WTC11 (cell line): ENCODE measurements at places on chromosomes 2 and 18.

GRCh38 chr2:196399096-196399495 is 227.7 kb upstream of the STK17B start:
- DNase-seq, result no peak

- no peak for DNase-seq
These were observed 262.4 kb downstream of the MTX2 start for GRCh38 chr2:176531608-176532007.

DNA sequence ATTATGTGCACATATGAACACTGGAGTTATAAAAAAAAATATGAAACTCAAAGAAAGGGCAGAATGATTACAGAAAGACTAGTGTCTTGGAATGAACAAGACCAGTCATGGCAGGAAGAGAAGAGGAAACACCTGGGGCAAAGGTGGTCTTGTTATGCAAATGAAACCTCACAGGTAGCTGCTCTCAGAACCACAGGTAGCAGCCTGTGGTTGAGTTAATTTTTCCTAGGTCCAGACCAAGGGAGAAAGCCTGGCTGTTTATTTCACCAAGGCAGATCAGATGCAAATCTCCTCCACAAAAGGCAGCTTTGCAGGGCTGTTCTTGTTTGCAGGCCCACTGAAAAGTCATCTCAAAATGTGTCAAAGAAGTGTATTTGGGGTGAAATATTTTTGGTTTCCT is 785.8 kb downstream of the RNF144A start:
- DNase-seq, result no peak

DNA sequence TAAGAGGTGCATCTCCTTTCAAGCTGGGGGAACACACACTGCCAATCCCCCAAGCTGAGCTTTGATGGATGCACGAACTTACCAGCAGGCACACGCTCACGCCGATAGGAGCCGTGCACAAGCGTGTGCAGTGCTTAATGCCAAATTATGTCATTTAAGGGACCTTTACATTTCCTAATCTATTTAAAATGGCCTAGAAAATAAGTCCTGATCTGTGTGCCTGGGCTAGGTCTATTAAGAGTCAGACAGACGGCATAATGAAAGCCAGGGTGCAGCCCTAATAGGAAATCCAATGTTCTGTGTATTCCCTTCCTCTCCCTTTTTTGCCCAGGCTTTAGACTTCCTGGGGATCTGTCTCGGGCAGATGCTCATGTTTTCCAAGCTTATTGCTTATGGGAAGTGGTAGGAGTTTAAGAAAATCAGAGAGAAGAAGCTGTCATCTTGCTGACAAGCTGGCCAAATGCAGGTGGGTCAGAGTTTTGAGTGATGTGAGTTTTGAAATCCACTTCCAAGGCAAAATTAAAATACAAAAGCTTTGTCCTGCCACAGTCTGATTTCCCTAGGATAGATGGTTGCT is 142.6 kb downstream of the MYT1L start:
- no peak for DNase-seq

GRCh38 chr2:64243081-64244036 is 99.1 kb upstream of the PELI1 start:
- no peak for DNase-seq

- DNase-seq, result no peak
These were observed 206.1 kb downstream of the TFCP2L1 start for GRCh38 chr2:121078899-121079298.

- no peak for DNase-seq
These were observed 298.1 kb downstream of the CBLN2 start for GRCh38 chr18:72246076-72246475.

DNA sequence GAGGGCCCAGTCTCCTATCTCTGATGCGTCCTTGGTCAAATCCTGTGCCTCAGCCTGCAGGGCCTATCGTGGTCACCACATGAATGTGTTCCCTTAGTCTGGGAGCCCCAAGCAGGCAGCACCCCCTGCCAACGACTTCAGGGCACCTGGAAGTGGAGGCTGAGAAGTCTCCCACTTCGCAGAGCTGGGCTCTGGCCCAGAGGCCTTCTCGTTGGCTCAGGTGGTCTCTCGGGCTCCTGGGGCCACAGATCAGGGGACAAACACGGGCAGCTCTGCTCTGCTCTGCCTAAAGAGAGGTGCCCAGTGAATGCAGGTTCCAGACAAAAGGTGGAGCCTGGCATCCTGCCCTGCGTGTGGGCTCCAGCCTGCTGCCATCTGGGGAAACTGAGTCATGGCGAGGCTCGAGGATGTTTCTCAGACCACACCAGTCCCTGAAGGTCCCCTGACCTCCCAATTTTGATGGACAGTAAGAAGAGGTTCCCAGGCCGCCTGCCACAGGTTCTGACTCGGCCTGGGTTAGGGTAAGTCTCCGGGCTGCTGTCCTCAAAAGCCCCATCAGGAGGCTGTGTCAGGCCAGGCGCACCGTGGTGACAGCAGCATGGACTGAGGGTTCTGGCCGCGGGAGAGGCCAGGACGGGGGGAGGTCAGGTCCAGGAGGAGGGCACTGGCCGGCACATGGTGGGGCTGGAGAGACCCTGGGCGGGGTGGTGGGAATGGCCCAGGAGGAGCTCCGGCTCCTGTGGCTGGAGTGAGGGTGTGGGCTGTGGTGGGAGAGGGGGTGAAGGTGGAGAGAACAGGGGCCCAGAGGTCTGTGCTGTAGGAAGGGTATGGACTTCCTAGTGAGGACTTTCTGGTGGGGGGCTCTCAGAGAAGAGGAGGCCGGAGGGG is 1.4 kb upstream of the TEKT4 start:
- DNase-seq, result no peak

GRCh38 chr18:1604751-1605150 is 700.1 kb downstream of the ADCYAP1 start:
- DNase-seq, result no peak

GRCh38 chr2:10000541-10000940 is 42.8 kb upstream of the KLF11 start:
- DNase-seq, result no peak

DNA sequence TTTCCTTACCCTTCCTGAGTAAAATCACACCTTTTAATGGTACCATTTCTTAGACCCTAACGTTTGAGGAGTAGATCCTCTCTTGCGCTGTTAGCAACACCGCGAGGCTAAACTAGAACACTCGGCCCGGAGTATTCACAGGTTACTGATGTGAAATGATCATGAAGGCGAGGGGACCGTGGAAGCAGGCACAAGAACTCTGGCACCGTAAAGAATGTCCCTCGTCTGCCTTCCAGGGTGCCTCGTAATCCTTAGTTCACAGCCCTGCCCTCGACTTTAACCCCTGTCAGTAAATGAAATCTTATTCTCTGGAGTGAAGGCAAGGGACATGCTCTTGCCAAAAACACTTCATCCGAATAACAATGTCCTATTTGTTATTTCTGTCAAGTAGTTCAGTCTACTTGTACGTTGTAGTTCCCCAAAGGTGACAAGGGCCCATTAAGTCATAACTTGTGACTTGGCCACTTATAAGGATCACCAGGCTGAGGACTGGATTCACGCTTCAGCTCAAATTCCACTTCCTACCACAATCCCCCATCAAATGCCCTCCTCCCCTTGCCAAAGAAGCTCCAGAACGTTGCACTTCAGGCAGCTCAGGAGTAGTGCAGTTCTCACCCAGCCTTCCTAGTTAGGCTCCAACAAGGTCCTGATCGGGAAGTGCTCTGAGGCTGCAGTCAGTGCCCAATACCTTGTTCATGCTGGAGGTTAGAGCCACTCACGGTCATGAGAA is 43.3 kb upstream of the ITM2C start:
- no peak for DNase-seq

- DNase-seq, result no peak
These were observed 167.3 kb upstream of the NOSTRIN start for GRCh38 chr2:168635065-168635577.
